Activated T-cell treated with anti-CD3 and anti-CD28 coated beads, Interleukin-2, amount 50 U/mL, for 72 hours (primary cell): ENCODE measurements at places on chromosomes 13 and 19.

DNA sequence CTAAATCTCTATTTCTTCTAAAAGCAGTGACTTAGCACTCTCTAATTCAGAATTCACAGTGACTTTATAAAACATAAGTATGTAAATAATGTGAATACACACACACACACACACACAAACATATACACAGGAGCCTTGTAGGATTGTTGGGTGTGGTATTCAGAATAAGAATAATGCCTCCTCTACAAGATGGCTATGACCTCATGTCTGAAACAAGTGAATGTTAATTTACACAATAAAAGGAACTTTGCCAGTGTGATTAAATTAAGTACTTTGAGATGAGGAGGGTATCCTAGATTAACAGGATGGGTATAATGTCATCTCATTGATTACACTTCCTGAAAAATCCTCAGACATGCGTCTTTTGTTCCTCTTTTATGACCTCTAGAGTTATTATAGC lies 234.6 kb downstream of the SLITRK6 start:
- no peak for DNase-seq

DNA sequence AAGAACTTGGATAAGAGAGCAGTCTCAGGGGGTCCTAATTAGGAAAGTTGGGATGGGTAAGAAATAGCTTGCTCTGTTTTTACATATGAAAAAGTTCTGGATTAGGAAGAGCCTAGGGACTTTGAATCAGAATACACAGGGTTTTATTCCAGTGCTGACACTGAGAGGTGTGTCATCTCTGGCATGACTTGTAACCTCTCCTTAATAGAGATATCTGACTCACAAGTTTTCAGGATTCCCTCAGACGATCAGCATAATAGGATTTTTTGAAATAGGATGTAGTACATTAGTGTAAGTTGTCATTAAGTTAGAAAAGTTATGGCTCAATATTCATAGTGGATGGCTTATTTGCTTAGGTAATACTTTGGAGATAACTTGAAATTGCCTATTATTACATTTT lies 555.2 kb upstream of the MIR17HG start:
- DNase-seq, result no peak

- no peak for DNase-seq
These were observed 20.1 kb upstream of the IGSF23 start for GRCh38 chr19:44593294-44593693.

GRCh38 chr13:77291774-77292173 lies 35.1 kb downstream of the MYCBP2 start:
- peak; percentile 6 for DNase-seq

GRCh38 chr13:59483501-59484145 lies 680.1 kb downstream of the DIAPH3 start:
- DNase-seq, result no peak

- no peak for DNase-seq
These were observed 114.1 kb downstream of the TNFSF13B start for GRCh38 chr13:108383667-108384066.

- DNase-seq, result no peak
These were observed 4.1 kb downstream of the ETHE1 start for GRCh38 chr19:43522929-43523328.

DNA sequence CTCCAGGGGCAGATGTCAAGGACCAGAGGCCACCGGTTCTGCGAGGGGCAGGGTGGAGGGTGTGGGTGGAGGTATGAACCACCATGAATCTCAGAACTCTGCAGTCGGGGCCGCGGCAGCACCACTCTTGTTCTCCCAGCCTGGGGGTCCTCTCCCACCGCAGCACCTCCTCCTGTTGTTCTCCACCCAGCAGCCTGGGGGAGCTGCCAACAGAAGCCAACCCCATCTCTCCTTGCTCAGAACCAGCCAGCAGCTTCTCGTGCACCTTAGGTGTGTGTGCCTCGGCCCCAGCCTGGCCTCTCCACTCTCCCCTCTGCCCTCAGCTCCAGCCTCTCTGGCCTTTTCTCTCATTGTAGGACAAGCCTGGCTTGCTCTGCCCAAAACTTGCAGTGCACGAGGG lies 31.9 kb upstream of the CCNE1 start:
- DNase-seq, result no peak

- DNase-seq, result no peak
These were observed 248.2 kb downstream of the SHISA2 start for GRCh38 chr13:25803641-25804040.

DNA sequence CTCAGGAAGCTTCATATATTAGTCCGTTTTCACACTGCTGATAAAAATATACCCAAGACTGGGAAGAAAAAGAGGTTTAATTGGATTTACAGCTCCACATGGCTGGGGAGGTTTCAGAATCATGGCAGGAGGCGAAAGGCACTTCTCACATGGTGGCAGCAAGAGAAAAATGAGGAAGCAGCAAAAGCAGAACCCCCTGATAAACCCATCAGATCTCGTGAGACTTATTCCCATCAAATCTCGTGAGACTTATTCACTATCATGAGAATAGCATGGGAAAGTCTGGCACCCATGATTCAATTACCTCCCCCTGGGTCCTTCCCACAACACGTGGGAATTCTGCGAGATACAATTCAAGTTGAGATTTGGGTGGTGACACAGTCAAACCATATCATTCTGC lies 23.1 kb downstream of the FLT3 start:
- no peak for DNase-seq

- peak; percentile 47 for DNase-seq
These were observed 3.6 kb downstream of the TMEM161A start for GRCh38 chr19:19134687-19135158.

DNA sequence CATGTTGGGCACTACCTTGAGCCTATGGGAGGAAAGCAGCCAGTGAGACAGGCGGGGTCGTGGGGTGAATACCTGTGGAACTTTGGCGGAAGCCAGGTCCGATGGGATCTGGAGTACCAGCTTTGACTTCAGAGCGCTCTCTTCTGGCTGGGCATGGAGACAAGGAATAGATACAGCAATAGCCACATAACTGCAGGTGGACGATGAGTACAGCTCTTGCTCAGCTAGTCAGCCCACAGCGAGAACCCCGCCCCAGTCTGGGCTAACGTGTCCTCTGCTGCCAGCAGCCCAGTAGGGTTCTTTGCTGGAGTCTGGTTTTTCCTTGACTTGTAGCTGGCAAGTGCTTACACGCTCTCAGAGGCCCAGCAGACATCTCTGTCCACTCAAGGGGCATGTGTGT lies 83.4 kb downstream of the SIPA1L3 start:
- DNase-seq, result no peak

GRCh38 chr19:30629086-30629485 lies 256.9 kb downstream of the ZNF536 start:
- no peak for DNase-seq

DNA sequence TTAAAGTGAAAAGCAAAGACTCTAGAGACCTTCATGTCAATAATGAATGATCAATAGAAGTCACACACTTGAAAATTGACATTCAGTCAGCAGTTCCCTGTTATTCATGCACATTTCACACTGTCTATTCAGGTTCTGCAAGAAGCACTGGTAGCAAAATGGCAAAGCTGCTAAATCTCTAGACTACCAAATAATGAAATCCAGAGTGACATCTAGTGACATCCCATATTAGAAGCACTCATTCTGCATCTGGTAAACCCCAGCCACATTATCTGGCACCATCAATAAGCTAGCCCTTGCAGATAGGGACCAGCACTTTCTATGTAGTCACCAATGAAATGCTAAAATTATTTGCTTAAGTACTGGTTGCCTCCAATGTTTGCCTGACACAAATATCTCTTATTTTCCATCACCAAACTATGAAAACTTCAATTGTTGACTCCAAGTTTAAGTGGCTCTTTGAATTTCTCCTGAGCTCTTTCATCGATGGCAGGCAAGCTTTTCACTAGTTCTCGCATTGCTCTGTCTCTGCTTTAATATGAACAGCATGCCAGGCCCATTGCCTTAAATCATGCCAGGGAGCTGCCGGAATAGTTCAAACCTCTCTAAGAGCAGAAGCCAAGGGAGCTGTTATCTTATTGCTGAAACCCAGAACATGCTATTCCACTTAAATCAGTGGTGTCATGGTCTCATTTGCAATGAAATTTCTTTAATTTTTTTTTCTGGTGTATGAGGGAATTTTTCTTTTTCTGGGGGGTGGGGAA lies 409.9 kb downstream of the MZT1 start:
- no peak for DNase-seq

GRCh38 chr13:51688937-51689662 lies 104.8 kb downstream of the WDFY2 start:
- DNase-seq, result no peak

GRCh38 chr13:102401265-102401664 lies 583 bp downstream of the FGF14 start:
- no peak for DNase-seq

DNA sequence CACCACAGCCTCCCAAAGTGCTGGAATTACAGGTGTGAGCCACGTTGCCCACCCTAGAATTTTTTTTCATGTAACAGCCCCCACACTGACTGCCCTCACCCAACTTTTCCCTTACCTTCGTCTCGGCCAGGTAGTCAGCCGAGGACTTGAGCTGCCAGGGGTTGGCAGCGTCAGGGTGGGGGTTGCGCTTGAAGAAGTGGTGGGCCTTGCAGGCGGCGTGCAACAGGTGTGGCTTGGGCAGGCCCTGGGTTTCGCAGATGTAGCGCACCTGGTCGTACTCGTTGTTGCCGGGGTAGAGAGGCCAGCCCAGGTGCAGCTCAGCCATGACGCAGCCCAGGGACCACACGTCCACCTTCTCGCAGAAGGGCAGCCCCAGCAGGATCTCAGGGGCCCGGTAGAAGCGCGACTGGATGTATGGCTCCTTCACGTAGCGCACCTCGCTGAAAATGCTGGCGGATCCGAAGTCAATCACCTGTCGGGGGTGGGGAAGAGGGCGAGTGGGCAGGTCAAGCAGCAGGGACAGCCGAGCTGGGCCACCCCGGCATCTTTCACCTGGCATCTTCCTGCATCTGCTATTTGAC lies 6.2 kb downstream of the HIPK4 start:
- no peak for DNase-seq

GRCh38 chr13:30165796-30166195 lies 141.6 kb downstream of the KATNAL1 start:
- no peak for DNase-seq

DNA sequence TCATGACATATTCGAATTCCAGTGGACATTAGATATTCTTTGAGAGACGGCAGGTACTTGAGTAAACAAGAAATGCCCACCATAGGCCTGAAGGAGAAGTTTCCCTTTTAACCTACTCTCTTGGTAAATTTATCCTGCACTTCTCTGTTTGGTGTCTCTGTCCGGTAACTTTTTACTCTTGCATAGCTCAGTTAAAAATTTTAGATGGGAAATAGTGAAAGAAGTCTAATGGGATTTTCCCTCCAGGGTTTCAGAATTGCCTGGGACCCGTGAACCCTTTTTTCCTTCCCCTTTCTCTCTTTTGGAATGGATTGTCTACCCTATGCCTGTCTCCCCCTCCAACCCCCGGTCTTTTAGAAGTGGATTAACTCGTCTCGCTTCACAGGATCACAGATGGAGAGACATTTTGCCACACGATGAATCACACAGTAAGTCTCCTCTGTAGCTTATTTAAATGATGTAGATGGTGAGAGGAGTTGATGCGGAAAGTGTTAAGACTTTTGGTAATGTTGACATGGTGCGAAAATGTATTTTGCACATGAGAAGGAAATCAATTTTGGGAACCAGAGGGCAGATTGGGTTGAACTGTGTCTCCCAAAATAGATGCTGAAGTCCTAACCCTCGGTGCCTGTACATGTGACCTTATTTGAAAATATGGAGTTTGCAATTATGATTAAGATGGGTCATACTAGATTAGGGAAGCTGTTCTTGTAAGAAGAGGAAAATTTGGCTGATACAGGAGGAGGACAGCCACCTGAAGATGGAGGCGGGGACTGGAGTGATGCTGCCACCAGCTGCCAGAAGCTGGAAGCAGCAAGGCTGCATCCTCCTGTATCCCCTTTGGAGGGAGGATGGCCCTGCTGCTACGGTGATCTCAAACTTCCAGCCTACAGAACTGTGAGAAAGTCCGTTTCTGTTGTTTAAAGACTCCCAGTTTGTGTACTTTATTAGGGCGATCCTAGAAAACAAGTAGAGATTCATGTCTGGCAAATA lies 711 bp upstream of the MIPEP start:
- no peak for DNase-seq

GRCh38 chr19:54209811-54210494 lies 9.3 kb downstream of the RPS9 start:
- DNase-seq, result peak; percentile 37

DNA sequence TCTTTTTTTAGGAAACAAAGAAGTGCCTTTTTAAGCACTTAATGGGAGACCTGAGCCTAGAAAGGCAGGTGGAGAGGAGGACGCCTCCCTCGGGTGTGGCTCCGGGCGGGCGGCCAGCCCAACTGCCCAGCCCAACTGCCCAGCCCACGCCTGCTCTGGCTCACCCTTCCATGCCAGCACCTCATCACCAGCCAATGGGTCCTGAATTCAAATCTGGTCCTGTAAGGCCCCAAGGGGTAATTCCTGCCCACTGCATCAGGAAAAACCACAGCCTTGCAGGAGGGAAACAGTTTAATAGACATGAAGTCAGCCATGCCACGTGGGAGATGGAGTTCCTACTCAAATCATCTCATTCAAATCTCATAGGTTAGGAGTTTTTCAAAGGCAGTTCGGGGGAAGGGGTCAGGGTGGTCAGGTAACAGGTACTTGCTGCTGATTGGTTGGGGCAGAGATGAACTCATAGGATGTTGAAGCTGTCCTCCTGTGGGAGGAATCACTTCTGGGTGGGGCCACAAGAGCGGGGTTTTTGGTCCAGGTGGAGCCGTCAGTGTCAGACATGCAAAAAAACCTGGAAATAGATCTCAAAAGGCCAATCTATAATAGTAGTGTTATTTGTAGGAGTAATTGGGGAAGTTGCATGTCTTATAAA lies 64.9 kb downstream of the HSPH1 start:
- DNase-seq, result no peak

- DNase-seq, result no peak
These were observed 167.9 kb downstream of the LMO7 start for GRCh38 chr13:75804054-75804453.

DNA sequence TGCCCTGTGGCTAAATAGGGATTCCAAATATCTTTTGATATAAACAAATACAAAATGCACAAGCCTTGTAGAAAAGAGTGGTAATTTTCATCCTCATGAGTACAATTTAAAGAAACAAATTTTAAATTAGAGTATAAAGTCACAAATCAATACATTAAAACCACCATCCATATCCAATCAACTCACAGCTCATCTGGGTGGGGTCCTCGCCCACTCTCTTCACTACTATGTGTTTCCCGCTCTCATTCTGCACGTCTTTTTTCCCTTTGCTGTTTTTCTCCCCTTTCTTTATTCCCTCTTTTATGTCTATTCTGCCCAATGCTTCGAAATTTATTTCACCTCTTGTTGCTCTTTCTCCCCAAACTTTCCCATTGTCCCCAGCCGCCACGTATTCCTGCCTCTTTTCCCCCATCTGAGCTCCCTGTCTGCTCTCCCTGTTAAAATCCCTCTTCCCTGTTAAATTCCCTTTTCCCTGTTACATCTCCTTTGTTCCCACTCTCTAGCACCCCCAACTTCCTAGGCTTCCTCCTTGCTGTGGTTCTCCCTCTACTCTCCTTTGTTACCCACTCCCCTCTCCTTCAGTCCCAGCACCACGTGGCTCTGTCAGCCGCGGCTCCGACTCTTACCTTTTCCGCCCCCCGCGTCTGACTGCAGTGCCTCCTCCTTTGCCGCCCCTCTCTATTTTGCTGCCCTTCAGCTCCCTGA lies 1.3 kb downstream of the ZNF616 start:
- peak; percentile 8 for DNase-seq
